ENCODE measurements at places on chromosomes 11 and 22.
A peak's percentile ranks its signal among the peaks of the same experiment; 100 is the strongest.

DNA sequence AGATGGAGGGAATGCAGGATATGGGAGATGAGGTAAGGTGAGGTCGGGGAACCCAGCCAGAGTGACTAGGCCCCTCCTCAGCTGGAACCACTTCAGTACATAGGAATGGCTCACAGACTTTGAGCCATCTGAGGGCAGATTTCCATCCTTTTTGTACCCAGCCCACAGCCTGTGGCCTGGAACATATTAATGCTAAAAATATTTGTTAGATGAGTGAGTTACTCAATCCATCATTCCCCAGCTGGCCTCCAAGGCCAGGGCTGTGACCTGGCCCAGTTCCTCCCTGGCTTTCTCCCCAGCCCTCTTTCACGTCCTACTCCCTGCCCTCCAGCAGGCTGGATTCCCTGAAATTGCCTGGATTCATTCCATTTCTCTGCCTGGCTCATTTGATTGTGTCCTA is 57.2 kb upstream of the PRDM11 start:
- DNase-seq, result no peak

DNA sequence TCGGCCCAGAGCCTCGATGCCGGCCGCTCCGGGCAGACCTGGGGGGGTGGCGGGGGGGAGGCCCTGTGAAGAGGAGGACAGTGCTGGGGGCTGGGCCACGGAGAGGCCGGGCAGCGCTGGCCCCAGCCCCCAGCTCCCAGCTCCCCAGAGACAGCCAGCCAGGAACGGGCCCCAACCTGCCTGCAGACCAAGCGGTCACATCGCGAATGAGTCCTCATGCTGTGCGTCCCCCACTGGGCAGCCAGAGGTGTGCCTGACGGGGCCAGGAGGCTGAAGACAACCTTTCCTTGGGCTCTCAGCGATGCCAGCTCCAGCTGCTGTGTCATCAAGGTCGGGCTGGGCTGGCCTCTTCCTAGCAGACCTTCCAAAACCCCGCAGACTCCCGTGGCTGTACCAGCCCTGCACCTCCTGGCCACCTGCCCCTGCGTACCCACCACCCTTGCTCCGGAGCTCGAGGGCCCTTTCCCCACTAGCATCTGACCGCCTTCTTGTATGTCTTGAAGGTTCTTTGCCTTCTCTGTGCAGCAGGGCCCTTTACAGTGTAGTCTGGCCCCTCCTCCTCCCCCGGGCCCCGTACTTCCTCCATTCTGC is 88.4 kb downstream of the CDKN1C start:
- DNase-seq, result no peak

DNA sequence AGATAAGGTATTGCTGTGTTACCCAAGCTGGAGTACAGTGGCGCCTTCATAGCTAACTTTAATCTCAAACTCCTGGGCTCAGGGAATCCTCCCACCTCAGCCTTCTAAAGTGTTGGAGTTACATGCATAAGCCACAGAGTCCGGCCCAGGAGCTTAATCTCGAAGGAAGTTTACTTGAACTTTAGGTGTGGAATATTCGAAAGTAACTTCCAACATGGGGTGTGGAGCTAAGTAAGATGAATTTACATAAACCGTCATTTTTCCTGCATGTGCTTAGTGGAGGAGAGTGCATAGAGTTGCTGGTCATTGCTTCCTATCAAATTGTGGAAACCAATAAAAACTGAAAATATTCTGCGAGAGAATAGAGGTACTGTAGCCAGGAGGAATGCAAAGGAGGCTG is 1.5 kb downstream of the ATG13 start:
- no peak for DNase-seq

GRCh38 chr11:8382436-8383053 is 118.9 kb upstream of the LMO1 start:
- no peak for DNase-seq

- DNase-seq, result no peak
Measured at GRCh38 chr22:42613872-42614301, 796 bp downstream of the POLDIP3 start.

DNA sequence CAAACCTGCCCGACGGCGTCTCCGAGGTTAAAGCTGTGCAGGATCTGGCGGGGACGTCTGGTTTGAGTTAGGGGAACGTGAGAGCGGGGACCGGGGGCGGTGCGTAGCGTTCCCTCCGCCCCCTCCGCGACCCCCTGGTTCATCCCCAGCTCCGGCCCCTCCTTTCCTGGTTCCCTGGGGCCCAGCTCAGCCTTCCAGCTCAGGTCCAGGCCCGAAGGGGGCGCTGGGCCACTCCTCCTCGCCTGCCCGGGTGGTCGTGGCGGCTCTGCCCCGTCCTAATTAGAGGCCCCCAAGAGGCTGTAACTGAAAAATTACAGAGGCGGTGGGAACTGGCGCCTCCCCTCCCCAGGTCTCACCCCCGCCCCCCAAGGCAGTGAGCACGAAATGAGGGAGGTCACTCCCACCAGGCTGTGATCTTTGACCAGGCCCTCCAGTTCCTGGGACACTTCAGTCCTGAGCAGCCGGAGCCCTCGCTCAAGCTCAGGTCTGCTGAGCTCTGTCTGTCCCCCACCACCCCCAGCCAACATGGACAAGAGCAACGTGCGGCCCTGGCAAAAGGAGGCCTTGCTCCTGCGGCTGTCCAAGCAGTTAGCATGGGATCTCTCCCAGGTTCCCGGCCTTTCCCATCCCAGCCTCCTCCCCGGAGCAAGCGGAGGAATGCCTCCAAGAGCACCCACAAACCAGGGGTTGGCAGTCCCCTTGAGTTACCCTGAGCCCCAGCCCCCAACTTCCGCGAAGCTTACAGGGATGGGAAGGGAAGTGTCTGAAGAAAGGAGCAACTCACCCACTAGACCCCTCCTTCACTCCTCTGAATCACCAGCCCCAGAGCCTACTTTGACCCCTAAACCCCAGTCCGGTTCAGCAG is 3.3 kb downstream of the CD248 start:
- DNase-seq, result no peak

- peak; percentile 81 for DNase-seq
Measured at GRCh38 chr11:1548221-1549070, 23.6 kb downstream of the DUSP8 start.

DNA sequence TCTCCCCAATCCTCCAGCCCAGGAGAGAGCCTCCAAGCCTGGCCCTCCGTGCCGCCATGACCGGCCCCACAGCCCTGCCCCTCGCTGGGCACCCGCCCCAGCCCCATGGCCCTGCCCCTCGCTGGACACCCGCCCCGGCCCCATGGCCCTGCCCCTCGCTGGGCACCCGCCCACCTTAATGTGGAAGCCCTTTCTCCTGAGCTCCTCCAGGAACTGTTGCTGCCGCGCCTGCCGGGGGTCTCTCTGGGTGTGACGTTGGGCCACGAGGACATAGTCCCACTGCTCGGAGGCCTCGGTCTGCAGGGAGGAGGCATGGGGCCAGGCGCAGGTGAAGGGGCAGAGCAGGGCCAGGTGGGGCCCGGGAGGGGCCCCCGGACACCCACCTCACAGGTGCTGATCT is 8.2 kb downstream of the ANO9 start:
- DNase-seq, result no peak

GRCh38 chr11:110071197-110071596 is 22.0 kb upstream of the ZC3H12C start:
- DNase-seq, result no peak

DNA sequence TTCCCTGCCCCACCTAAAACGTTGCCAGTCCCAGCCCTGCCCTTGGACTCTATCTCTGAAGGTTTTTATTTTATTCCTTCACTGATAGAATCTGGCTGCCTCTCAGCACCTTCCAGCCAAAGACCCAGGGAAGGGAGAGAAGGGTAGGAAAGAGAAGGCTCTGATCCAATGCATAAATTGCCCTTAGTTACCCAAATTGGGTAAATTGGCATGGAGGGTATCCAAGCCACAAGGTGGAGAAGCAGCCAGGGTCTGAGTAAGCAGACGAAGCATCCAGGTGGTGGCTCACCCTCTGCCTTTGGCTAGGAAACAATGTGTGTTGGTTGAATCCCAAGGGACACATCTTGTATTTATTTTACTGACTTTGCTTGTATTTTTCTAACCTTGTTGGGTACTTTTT is 89.0 kb downstream of the FEZ1 start:
- no peak for DNase-seq

DNA sequence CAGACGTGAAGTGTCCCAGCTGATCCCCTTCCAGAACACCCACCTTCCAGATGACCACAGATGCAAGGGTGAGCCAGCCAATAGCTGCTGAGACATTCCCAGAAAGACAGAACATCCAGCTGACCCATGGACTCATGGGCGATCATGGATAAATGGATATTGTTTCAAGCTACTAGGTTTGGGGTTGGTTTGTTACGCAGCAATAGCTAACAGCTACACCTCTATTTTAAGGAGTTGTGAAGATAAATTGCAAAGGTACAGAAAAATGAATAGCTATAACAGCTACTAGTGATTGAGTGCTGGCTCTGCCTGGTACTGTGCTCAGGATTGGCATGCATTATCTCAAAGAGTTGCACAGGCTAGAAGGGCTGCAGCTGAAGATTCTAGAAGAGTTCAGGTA is 122.5 kb downstream of the MIAT start:
- DNase-seq, result no peak

GRCh38 chr11:79083352-79083751 is 357.5 kb downstream of the TENM4 start:
- DNase-seq, result no peak

DNA sequence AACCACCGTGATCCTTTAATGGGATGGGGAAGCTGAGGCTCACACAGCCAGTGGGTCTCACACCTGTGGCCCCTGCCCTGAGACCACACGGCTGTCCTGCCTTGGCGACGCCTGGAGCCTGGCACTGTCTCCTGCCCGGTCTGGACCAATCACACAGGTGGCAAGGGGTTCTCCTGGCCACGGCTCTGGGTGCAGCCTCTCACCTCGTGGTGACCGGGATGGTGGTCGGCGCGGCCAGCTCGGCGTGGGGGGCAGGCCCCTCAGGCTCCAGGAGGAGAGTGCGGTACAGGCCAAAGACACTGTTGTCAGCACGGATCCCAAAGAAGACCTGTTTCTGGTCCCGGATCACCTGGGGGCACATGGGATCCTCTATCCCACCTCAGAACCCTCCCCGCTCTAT is 8.7 kb downstream of the ANO9 start:
- DNase-seq, result no peak

DNA sequence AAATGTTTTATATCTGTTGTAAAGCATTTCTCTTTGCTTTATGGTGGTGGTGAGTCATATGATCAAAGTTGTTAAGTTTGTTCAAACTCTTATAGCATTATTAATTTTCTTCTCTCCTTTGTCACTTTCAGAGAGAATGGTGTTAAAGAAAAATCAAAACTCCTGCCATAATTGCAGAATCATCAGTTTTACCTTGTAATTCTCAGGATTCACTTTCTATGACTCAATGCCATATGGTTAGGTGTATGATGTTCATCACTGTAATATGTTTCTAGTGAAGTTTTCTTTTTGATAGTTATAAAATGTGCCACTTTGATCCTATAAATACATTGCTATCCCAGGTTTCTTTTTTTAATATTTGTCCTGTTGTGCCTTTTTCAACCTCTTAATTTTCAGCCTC is 13.7 kb upstream of the KDM4E start:
- no peak for DNase-seq

- DNase-seq, result no peak
Measured at GRCh38 chr22:17606496-17606895, 22.1 kb downstream of the ATP6V1E1 start.

GRCh38 chr11:47506795-47507562 is 46.0 kb downstream of the CELF1 start:
- DNase-seq, result no peak

DNA sequence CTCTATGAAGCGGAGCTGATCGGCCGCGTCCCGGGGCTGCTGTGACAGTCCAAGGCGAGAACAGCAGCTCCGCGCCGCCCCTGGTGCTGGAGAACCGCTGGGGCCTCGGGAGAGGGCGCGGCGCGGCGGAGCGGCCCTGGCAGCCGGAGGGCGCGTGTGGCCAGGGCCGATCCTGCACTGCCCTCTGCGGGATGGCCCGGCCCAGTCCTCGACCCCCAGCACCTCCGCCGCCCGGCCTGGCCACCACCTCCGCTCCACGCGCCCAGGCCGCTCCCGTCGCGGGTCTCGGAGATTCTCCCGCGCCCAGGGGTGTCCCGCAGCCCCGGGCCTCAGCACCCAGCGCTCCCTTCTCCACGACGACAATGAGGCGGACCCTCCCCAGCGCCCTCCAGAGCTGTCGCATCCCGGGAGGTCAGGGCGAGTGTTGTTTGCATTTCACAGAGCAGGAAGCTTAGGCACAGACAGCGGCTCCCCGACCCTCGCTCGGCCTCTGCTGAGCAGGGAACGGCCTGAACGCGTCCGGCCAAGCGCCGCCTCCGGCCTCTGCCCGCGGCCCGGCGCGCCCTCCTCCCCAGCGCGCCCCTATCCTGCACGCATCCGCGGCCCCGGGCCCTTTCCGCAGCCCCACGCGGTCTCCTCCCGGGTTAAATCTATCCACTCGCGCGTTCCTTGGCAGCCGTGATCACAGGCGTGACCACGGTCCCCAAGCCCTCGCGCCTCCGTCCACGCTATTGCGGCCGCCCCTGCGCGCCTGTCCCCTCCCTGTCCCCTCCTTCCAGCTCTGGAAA is 109.7 kb downstream of the WNT7B start:
- no peak for DNase-seq

DNA sequence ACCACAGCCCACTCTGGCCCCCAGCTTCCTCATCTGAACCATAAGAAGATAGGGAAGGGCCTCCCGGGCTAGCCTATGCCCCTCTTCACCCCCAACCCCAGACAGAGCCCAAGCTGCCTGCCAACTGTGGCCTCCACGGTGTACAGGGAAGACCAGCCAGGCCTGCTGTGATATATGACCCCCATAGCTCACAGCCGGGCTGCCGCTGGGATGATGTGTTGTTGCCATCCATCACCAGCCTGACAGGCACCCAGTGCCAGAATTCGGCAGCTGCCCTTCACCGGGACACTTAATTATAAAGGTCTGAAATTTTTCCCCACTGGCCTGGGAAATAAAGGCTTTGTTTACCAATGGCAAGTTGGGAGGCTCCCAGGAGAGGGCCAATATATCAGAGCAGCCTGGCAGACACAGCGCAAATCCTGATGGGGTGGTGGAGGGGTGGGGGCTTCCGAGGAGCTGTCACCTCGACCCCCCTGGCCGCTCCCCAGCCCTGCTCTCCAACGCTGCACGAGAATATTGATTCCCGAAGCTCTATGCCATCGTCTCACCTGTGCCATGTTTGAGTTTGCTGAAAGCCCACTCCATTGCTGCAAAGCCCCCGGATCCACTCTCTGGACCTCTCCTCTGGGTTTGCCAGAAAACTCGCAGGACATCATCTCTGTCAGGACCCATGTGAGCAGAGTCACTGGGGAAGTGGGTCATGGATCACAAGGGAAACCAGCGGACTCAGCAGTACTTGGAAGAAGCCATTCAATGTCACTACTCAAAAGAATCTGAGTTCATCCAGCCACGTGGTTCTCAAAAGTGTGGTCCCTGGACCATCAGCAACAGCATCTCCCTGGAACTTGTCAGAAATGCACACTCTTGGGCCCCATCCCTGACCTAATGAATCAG is 296.9 kb downstream of the MN1 start:
- no peak for DNase-seq

Data from H1 (cell line).